SW480 (cell line): ENCODE measurements at places on chromosomes 5 and 9.
A peak's percentile ranks its signal among the peaks of the same experiment; 100 is the strongest.

DNA sequence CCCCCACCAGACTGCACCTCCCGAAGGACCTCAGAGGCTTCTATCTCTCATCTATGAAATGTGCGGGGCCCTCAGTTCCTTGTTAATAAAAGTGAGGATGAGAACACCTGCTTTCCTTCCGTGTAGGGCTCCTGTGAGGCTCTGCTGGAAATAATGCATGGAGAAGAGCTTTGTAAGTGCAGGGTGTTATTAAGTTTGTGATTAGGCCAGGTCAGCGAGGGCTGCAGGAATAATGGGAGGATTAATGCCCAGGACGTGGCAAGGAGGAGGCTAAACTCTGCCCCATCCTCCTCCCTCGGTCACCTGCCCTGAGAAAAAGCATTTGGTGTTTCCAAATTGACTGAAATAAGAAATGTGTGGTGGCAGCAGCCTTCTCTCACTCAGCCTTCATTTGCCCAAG, 83.5 kb upstream of the HSPA9 start:
- DNase-seq: no peak

- DNase-seq: no peak
These were observed 22.3 kb downstream of the KIAA1191 start for GRCh38 chr5:176339304-176339703.

- DNase-seq: no peak
These were observed 7.4 kb downstream of the B4GALT1 start for GRCh38 chr9:33159777-33160127.

DNA sequence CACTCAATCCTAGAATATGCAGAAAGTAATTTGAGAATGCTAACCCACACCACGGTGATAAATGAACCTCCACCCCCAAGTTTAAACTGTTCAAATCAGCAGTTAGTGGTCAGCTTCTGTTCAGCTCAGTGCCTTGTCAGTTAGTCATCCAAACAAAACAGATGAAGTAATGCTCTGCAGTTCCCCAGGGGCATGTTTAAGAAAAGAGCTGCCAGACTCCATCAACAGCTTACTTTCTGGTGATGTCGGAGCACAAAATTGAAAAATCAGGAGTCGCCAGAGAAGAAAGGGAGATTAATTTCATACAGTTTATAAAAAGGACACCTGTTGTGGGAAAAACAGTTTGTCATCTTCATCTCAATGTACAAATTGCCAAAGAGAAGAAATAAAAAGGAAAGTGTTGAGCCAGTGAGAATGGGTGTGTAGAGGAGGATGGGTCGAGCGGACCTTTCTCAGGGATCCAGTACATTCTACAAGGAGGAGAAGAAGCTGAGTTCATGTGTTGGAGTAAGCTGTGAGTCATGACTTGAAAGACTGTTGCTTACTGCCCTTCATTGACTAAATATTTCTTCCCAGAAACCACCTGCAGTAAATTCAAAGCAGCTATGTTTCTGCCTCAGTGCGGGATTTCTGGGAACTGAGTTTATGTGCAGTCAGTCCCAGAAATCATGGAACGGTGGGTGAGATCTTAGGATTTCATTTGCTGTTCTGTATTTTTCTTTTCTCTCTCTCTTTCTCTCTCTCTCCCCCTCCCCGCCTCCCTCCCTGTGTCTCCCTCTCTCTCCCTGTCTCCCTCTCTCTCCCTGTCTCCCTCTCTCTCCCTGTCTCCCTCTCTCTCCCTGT, 13.7 kb downstream of the TRIO start:
- DNase-seq: peak; percentile 86

DNA sequence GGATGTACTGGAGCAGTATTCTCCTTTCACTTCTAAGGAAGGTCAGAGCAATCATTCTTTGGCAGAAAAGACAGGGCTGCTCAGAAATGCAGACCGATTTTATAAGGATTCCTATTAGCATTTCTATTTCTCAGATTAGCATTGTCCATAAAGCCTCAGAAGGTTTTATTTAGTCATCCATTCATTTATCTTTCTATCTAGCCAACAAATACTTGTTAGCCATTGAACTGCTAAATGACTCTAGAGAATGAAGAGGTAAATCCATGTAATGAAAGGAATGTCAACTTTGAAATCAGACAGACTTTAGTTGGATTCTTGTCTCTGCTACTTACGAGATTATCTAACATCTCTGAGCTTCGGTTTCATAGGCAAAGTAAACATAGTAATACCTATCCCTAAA, 165.2 kb downstream of the SLC25A46 start:
- no peak for DNase-seq

GRCh38 chr5:16464664-16465543, 696 bp downstream of the ZNF622 start:
- DNase-seq: no peak

DNA sequence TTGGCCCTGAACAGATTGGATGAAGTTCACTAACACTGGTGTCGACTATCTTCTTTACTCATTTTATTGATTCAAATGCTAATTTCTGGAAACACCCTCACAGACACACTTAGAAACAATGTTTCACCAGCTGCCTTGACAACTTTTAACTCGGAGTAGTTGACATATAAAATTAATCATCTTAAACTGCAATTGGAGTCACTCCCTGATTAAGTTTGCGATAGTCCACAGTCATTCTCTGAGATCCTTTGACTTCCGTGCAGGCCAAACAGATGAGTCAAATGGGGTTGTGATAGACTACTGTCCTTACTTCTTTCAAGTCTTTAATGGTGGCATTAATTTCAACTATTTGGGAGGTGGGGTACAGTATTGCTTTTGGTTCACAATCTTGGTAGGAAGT, 114.4 kb upstream of the PCSK1 start:
- DNase-seq: no peak

DNA sequence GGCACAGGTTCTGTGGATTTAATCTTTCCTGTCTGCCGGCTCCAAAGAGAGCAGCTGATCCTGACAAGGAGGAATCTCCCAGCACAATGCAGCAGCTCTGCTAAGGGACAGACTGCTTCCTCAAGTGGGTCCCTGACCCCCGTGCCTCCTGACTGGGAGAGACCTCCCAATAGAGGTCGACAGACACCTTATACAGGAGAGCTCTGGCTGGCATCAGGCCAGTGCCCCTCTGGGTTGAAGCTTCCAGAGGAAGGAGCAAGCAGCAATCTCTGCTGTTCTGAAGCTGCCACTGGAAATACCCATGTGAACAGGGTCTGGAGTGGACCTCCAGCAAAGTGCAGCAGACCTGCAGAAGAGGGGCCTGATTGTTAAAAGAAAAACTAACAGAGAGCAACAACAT, 630.2 kb upstream of the FTMT start:
- no peak for DNase-seq

- no peak for DNase-seq
These were observed 1199.8 kb downstream of the DTWD2 start for GRCh38 chr5:117788596-117788995.

- no peak for DNase-seq
These were observed 179.3 kb downstream of the MCTP1 start for GRCh38 chr5:95105638-95106037.

DNA sequence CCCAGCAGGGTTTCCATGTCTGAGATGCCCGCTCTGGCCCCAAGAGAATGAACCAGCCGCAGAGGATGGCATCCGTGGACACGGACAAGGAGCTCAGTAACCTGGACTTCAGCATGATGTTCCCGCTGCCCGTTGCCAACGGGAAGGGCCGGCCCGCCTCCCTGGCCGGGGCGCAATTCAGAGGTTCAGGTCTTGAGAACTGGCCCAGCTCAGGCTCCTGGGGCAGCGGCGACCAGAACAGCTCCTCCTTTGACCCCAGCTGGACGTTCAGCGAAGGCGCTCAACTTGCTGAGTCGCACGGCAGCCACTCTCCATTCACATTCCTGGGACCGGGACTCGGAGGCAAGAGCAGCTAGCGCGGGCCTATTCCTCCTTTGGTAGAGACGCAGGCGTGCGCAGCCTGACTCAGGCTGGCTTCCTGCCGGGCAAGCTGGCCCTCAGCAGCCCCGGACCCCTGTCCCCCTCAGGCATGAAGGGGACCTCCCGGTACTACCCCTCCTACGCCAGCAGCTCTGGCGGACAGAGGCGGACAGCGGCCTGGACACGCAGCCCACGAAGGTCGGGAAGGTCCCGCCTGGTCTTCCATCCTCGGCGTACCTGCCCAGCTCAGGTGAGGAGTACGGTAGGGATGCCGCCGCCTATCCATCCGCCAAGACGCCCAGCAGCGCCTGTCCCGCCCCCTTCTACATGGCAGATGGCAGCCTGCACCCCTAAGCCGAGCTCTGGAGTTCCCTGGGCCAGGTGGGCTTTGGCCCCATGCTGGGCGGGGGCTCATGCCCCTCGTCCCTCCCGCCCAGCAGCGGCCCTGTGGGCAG, 74.4 kb downstream of the INSL6 start:
- DNase-seq: no peak

DNA sequence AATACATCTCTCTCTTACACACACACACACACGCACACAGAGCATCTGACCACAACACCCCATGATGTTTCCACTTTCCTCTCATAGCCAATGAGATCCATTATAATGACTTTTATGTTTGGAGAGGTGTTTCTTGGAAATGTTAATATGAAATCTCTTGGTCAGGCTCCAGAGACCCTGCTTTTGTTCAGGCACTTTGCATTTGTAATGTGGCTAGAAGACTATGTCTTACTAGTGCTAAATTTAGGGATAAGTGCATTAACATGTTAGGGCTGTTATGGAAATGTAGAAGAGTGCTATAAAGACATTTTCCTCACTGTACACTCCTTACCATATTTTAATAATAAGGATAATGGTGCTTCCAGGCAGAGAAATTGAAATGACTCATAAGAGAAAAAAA, 3.8 kb downstream of the CDH9 start:
- DNase-seq: no peak

DNA sequence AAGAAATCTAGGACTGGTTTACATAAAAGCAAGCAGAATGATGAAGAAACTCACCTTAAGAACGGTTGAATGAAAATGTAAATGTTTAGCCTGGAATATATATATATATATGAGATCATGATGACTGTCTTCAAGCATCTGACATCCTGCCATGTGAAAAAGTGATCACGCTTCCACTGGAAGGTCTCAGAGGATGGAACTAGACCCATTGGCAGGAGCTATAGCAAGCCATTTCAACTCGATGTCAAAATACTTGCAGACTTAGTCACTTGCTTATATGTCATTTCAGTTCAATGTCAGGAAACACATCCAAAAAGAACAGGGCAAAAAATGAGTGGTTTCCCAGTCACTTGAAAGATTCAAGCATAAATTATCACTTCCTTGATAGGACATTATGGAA, 22.2 kb upstream of the TMEM161B start:
- no peak for DNase-seq

GRCh38 chr5:141641634-141642267, 5.0 kb downstream of the RELL2 start:
- DNase-seq: peak; percentile 75

DNA sequence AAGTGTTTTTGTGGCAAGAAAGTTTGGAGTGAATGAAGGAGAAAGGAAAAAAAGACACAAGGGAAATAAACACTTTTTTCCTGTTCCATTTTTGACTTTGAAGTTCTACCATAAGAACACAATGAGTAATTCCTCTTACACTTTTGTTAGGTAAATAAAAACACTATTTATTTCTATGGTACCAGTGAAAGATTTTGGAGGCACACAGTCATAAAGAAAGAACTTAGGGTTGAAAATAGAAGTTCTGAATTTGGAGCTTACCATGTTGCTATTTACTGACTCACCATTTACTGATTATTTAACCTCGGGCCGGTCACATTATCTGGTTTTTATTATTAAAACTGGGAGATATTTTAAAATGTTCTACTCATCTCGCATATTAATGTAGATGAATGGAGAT, 367.8 kb downstream of the TLE1 start:
- DNase-seq: no peak

DNA sequence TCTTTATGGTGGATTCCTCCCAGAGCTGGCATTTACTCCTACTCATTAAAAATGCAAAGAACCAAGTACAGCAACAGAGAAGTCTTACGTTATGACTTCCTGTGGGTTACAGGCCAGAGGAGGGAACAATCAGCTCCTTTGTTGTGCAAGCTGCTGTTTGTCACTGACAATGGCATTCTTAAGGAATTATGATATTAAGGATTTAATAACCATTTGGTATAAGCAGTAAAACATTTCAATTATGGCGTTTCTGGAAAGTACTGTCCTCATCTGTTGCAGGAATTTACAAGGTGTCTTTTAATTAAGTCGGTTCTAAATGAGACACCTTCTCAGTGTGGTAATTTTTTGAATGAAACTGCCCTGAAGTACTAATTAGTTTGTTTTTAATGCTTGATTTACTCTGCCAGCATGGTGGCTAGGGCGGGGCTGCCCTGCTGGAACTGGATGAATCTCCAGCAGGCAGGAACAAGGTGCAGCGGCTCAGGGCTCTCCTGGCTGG, 49.1 kb upstream of the VDAC1 start:
- DNase-seq: peak; percentile 93

DNA sequence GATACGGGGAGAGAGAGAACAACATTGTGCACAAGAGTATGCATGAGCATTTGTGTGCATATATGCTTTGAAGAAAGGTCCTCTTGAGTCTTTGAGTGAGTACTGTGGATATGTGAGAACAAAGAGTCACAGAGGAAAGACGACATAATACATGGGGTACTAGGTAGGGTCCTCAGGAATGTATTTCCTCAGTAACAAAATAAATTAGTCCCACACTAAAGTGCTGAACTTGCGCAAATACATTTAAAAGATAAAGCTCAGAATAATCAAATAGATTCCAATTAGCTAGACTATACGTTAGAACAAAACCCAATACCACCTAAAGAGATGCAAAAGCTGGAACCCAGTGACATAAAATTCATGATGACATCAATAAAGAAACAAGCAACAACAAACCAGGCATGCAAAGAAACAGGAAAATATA, 70.8 kb downstream of the RAPGEF6 start:
- no peak for DNase-seq

GRCh38 chr5:110165366-110165765, 475.6 kb downstream of the MAN2A1 start:
- no peak for DNase-seq

GRCh38 chr5:171794470-171794960, 8.9 kb downstream of the SMIM23 start:
- DNase-seq: no peak

DNA sequence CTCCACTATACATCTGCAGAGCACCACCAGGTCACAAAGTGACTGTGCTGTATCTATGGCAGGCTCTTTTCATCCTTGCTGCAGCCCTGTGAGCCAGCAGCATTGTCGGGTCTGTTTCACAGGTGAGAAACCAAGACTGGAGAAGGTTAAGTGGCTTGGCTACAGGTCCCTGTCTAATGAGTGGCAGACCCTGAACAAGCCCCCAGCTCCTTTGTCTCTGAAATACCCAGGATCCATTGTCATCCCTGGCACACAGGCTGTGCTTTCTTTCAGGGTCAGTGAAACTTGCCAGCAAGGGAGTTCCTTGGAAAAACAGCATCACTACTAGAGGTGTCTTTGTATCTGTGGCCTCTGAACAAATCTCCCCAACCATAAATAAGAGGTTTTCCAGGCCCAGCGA, 27.6 kb upstream of the CXCL14 start:
- DNase-seq: no peak
